Left cardiac atrium (tissue), 4 donors: ENCODE measurements at places on chromosomes 1 and 21.

DNA sequence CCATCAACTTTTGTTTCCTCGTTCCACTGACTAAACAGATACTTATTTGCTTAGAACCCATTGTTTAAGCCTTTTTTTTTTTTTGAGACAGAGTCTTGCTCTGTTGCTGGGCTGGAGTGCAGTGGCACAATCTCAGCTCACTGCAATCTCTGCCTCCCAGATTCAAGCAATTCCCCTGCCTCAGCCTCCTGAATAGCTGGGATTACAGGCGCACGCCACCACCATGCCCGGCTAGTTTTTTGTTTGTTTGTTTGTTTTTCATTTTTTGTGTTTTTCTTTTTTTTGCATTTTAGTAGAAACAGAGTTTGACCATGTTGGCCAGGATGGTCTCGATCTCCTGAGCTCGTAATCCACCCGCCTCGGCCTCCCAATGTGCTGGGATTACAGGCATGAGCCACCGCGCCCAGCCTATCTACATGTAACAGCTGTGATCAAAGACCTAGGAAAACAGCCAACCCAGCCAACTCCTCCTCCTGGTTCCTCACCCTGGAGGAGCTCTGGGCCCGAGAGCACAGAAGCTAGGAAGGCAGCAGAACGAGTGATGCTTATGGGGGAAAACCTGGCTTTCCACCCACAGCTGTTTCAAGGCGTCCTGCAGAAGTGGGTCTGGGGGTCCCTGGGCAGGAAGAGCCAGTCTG, 32.9 kb downstream of the KCNN3 start:
- peak; percentile 69 for DNase-seq

GRCh38 chr1:45730075-45730779, 20.2 kb downstream of the IPP start:
- DNase-seq: no peak

DNA sequence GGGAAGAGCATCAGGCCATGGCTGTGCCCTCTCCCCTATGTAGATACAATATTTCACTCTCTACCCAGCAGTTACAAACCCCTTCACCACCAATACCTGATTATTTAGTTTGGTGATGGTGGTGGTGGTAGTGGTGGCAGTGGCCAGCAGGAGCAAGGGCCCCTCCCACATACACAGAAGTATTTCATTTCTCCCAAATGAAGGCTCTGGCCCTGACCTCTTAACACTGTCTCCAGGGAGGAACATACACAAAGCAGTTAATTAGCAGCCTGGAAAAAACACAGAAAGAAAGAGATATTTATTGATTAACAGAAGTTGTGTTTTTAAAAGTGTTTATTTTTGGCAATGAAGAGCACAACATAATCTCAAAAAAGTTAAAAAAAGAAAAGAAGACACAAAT, 212.7 kb upstream of the SAMSN1 start:
- no peak for DNase-seq

- peak; percentile 75 for DNase-seq
Observed at GRCh38 chr1:27349784-27350662, 8.2 kb downstream of the SYTL1 start.

DNA sequence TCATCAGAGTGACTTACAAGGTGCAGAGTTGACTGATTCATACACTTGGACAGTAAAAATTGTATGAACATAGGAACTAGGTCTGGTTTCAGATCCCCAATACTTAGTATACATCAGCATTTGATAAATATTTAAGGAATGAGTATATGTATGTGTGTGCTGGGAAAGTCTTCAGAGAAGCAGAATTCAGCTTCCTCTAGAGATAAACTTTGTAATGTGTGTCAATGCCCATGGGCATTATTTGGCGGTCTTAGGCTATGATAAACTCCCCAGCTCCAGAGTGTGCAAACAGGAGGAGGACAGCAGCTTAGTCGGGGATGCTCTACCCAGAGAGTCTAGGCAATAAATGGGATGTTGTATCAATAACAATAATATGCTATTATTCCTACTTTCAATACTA, 2.9 kb upstream of the CAMK1G start:
- no peak for DNase-seq

- DNase-seq: peak; percentile 63
Observed at GRCh38 chr1:156663178-156663577, 14.0 kb downstream of the NES start.

GRCh38 chr1:235270625-235271024, 57.4 kb downstream of the ARID4B start:
- DNase-seq: no peak

- peak; percentile 95 for DNase-seq
Observed at GRCh38 chr1:31715087-31715872, 11.5 kb upstream of the COL16A1 start.

GRCh38 chr1:11059155-11059967, 457 bp downstream of the SRM start:
- DNase-seq: no peak

DNA sequence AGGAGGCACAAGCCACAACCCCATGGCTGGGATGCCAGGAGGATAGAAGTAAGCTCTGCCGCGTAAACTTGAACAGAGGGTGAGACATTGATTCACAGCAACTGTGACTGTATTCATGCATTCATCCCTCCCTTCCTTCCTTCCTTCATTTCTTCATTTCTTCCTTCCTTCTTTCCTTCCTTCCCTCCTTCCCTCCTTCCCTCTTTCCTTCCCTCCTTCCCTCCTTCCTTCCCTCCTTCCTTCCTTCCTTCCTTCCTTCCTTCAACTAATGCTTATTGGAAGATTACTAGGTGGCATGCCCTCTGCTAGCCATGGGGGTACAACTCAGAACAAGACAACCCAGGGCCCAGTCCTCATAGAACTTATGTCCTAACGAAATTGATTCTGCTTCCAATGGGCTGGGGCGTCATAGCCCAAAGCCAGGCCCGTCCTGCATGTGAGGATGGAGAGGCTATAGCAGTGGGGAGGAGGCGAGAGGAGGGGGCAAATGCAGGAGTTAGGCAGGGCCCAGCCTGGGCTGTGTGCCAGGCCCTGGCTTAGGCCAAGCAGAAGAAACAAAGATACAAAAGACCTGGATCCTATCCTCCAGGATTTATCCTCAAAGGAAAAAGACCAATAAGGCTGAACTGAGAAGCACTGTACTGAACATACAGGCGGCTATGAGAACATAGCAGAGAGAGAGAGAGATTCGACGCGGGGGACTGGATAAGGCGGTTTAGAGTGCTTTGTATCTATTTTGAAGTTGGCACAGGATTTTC, 24.4 kb upstream of the PAXBP1 start:
- no peak for DNase-seq

DNA sequence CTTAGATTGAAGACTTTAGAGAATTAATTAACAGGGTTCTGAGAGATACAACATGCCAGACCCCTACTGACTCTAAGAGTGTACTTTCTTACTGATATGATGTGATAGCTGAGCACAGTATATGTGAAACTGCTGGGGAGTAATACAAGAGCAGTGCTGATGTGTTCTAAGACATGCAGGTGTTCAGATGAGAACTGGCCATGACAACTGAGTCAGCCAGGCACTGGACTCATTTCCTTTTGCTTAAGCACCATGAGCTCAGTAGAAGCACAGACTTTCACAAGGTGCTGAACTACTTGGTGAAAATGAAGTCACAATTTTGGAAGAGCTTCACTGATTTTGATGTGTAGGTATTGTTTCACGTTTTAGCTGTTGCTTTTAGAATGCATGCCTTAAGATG, 15.9 kb upstream of the POGZ start:
- no peak for DNase-seq

GRCh38 chr1:21576031-21576797, 67.0 kb downstream of the ALPL start:
- no peak for DNase-seq

- DNase-seq: no peak
Observed at GRCh38 chr1:90936061-90936460, 85.8 kb downstream of the ZNF644 start.

DNA sequence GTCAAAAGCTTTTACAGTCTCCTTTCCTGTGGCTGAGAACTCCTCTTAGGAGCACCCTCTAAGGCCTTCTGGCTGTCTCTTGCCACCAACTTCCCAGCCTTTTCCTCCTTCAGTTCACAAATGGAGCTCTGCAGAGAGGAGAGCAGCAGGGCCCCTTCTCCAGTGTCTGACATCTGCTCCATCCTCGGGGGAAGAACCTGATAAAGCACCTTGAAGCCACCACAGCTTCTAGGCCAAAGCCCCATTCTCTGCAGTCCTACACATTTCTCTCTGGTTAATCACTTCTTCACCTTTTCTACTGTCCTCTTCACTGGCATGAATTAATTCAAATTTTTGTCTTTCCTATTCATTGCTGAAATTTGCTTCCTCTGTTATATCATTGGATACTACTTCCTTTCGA, 378.1 kb upstream of the POU3F1 start:
- DNase-seq: no peak
